ENCODE measurements at places on chromosomes 2 and 18.

DNA sequence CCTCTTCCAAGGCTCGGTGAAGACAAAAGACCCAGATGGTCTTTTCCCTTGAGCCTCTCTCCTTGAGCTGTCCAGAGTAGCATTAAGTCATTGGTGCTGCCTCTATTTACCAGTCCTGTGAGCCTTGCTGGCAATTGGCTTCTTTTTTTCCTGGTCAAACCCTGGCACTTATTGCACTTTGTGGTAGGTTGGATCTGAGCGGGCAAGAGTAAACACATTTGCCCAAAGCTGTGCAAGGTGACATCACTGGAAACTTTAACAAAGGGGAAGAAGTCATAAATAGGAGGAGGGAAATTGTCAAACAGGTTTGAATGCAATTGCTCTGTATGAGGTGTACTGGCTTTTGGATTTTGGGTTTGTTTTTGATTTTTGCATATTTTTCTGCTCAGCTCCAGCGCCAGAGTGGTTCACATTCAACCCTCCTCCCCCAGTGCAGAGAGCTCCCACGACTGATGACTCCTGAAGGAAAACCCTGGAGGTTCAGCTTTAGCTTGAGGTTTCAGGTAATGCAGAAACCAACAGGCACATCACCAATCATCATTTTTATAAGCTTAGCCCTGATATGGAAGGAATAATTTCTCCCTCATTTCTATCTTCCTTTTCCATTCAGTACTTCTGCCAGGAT is 8.3 kb downstream of the KCNE4 start:
- no peak for DNase-seq

DNA sequence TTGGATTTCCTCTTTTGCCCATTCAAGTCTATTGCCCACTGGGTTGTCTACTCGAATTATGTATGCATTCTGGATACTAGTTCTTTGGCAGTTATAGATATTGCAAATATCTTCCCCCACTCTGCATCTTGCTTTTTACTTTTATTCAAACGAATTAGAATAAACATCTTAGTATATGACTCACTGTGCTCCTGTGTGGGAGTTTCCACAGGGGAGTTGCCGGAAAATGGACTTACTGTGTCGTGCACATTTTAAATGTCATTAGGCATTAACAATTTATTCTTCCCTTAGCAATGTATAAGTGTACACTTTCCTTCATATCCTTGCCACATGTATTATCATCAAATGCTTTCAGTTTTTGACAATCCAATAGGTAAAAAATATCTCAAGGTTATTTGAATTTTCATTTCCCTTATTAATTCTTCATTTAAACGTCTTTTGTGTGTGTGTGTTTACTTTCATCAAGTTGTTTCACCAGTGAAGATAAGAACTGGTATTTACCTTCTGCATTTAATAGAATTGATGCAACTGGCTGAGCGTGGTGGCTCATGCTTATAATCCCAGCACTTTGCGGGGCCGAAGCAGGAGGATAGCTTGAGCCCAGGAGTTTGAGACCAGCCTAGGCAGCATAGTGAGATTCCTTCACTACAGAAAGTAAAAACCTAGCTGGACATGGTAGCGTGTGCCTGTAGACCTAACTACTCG is 4.6 kb upstream of the UGT1A5 start:
- DNase-seq = peak; percentile 36

DNA sequence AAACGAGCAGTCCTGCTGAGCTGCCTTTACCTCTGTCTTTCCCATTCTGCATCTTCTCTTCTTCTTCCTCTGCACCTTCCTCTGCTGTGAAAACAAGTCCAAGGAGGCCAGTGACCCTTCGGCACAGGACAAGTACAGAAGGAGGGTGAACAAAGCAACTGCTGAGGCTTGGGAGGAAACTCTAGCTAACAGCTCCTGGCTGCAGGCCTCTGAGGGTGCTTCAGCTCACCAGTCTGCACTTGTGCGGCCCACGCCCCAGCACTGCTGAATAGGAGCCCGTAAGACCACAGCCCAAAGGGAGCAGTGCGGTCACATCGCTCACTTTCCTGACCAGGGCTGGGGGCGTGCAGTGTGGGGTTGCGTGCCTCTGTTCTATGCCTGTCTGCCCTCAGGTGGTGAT is 42.1 kb upstream of the DNMT3A start:
- DNase-seq = no peak

- DNase-seq = no peak
Observed at GRCh38 chr2:16330571-16330970, 335.1 kb downstream of the CYRIA start.

GRCh38 chr18:54557958-54558357 is 33.1 kb upstream of the DYNAP start:
- DNase-seq = no peak

- DNase-seq = no peak
Observed at GRCh38 chr2:228747483-228747882, 523.6 kb downstream of the PID1 start.

- peak; percentile 48 for DNase-seq
Observed at GRCh38 chr2:229610333-229610732, 104.0 kb downstream of the DNER start.

DNA sequence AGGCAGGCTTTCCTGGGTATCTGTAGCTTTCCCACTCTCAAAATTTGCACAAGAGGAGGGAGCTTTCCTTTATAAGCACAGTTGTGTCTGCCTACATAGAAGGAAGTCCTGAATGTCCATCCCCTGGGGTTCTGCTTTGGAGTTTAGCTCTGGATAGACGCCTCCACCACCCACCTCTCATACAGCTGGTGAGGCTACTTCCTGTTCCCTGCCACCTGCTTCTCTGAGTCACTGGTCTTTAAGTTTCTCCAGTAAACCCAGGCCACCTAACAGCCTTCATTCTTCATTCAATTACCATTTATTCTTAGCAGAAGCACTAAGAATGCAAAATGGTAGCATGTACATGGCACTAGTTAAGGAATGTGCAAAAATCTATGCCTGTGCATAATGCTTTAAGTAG is 407.8 kb downstream of the CDH2 start:
- DNase-seq = no peak

- no peak for DNase-seq
Observed at GRCh38 chr18:52236131-52236530, 103.9 kb upstream of the DCC start.

DNA sequence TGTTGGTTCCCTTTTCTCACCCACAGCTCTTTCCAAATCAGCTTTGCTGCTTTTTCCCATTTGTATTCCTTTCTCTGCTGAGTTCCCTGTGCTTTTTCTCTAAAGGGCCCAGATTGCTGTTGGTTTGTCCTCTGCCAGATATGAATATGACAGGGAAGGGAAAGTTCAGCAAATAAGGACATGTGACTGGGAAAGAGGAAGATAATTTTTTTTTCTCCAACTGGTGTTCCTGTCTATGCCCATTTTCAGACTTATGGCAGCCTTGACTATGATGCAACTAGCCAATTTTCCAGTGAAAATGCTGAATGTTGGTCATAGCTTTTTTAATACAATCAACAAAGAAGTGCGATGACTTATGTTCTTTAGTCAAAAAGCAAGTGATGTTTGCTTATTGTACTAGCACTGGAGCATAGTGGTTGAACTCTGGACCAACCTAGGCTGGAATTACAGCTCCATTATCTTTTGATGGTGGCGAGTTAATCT is 7.7 kb downstream of the MDH1 start:
- no peak for DNase-seq

- peak; percentile 78 for DNase-seq
Observed at GRCh38 chr2:25304321-25304720, 37.4 kb downstream of the DNMT3A start.

GRCh38 chr2:120262150-120262549 is 9.5 kb downstream of the RALB start:
- DNase-seq = no peak

DNA sequence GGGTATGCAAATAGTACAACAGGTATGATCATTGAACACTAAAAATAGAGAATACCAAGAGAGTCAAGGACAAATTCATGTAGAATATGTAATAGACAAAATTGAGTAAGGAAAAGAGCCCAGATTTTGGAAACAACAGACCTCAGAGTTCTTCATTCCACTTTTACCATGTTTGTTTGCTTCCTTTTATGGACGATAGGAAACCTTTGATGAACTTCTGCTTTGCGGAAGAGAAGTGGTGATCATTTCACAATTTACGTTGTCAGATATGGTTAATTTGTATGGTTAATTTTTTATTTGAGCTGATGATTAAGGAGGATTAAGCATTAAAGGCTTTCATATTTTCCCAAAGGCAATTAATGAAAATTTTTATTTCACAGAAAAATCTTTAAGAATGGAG is 16.3 kb downstream of the MARCHF7 start:
- DNase-seq = no peak

Measured in amniotic epithelial cell (primary cell).